Fibroblast of skin of left biceps (primary cell): ENCODE measurements at places on chromosomes 7 and 10.

DNA sequence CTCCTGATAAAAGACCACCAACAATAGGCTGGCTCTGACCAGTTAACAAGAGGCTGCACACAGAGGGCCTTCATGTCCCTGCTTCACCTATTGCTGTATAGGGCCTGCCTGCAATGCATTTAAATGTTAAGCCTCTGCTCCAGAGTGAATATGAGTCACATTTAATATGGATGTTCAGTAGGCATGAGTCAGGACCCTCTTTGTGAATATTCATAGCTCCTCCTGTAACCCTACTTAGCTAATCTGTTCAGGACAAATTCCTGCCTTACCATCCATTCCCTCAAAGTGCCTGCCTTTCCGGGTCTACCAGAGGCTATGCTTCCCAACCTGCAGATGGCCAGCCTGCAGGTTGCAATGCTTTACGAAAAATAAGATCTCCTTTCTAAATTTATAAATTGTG is 32.5 kb downstream of the ARHGAP22 start:
- DNase-seq: no peak

DNA sequence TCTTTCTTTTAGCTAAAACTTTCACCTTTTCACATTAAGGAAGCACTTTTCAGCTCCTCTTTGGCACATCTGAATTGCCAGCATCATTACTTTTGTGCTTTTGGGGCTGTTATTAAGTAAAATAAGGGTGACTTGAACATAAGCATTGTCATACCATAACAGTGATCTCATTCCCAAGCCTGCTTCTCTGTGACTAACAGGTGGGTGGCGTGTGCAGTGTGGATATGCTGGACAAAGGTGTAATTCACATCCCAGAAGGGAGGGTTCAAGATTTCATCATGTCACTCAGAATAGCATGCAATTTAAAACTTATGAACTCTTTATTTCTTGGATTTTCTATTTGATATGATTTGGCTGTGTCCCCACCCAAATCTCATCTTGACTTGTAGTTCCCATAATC is 517.4 kb upstream of the MKI67 start:
- no peak for DNase-seq

DNA sequence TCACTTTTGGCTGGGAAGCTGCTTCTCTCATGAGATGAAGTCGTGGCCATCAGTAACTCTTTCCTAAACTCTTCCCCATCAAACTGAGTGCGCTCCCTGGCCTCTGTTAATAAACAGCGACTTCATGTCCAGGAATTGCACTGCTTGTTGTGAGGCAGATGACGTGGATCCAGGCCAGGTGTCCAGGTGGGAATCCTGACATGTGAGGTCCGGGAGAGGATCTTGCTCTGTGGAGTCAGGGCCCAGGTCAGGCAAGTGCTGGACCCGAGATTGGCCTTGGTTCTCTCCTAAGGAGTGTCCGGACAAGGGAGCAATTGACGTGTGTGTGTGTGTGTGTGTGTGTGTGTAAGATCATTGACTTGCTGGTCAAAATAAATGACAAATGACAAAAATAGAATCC is 362.7 kb downstream of the GLRX3 start:
- DNase-seq: no peak

DNA sequence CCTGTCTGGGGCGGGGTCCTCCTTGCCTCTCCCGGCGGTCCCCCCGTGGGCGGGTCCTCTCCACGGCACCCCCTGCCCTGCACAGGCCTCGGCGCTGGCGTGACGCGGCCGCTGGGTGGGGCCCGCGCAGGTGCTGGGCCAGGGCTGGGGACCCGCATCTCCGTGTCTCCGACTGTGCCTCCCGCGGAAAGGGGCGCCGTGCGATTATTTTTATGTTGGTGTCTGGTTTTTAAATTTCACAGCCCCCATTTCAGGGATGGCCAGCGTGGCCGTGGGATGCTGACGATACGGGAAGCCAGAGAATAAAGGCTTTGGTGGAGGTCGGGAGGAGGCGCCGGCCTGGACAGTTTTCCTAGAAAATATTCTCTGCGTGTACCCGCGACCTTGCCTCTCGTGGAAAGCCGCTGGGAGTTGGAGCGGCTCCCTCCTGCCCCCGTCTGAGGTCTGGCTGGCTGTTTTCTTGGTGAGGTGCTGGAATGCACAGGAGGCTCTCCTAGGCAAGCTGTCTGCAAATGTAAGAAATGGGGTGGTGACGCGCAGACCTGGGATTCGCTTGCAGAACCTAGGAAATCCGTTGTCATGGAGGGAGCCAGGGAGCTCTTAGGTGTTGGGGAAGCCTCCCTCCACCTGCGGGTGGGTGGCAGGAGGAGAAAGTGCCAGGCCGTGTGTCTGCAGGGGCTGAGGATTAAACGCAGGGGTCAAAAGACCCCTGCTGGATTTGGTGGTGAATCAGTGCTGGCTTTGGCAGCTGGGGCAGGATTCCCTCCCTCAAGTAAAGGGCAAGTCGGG is 28.7 kb upstream of the JAKMIP3 start:
- no peak for DNase-seq

GRCh38 chr10:78217336-78217735 is 183.7 kb downstream of the RPS24 start:
- no peak for DNase-seq

GRCh38 chr7:12518920-12519681 is 51.4 kb upstream of the SCIN start:
- DNase-seq: no peak

DNA sequence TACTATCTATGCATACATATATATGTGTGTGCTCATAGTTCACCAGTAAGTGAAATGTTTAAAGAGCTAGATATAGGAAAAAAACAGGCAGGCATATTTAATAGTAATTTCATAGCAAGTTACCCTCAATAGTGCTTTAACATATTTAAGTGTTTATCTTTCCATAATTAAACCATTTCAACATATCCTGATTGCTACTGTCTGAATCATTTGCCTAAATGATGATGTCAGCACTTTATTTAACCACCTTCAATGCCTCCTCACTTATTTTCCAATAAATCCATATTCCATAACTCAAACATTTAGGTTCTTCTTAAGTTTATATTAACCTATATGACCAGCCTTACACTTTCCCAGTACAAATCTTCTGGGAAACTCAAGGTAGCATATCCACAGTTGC is 601.1 kb downstream of the ARL4A start:
- no peak for DNase-seq

DNA sequence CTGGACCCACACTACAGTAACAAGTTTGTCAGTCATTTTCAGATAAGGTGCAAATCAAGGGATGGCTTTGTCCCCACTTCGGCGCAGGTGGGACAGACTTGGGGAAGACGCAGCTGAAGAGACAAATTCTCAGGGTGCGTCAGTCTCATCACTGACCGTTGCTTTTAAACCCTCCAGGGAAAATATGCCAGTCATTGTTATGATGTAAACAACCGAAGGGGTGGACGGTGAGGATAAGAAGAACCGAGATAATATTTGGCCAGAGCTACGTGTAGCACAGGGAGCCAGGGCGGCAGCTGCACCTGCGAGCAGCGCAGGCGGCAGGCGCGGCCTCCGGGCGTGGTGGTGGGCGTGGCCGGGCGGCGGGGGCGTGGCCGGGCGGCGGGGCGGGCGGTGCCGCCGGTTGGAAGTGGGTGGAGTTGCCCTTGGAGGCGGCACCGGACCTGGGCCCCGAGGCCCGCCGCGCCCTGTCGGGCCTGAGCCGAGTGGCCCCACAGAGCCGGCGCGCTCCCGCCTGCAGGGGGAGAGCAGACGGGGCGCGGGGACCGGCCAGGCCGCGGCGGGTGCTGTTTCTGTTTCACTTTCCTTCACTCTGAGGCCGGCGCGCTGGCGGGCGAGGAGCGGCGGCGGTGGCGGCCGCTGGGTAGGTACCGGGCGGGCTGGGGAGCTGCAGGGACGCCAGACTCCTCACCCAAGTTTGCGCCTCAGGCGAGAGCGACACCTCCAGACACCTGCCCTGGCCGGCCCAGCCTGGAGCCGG is at the start of gene PCGF5:
Gene PCGF5 (plus strand): TSS at position 470 of the 760 bp plus-strand sequence. CDS start 2,209 bp downstream, outside the sequence.
- peak; percentile 58 for DNase-seq

DNA sequence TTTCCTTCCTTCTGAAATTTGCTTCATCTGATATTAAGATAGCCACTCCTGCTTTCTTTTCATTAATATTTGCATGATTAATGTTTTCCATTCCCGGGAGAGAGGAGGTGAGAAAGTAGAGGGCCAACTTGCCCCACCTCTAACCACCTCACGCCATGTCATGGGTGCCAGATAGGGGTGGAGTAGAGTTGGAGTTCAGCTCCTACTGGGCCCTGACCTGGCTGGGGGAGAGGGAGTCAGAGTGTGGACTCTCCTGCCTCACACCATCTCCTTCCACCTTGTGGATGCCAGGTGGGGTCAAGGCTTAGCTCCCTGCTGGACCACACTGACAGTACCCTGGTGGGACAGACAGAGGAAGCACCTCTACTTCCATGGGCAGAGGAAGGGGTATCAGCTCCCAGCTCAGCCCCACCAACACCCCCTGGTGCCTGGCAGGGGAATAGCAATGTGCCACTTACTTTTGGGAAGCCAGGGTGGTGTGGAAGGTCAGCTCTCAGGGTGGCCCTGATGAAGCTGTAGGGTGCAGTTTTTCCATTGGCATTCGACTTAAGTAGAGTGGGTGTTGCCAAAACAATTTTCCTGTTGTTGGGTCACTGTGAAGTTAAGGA is 28.0 kb downstream of the CHST12 start:
- no peak for DNase-seq

GRCh38 chr7:5283421-5284303 is 919 bp downstream of the SLC29A4 start:
- no peak for DNase-seq

DNA sequence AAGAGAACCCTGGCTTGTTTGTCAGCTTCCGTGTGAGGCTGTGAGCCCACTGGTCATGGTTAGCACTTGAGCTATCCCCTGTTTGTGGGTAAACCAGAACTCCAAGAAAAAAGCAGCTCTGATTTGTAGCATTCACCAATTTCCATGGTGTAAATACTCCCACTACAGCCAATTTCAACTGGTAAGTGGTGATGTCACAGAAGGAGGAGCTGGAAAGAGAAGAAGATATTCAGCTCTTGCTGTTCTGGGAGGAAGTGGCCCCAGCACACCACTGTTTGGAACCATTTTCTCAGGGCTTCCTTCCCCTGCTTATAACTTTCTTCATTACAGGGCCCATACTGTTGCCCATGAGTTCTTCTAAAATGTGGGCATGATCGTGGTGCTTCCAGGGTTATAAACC is 500.1 kb upstream of the ZMIZ1 start:
- no peak for DNase-seq

DNA sequence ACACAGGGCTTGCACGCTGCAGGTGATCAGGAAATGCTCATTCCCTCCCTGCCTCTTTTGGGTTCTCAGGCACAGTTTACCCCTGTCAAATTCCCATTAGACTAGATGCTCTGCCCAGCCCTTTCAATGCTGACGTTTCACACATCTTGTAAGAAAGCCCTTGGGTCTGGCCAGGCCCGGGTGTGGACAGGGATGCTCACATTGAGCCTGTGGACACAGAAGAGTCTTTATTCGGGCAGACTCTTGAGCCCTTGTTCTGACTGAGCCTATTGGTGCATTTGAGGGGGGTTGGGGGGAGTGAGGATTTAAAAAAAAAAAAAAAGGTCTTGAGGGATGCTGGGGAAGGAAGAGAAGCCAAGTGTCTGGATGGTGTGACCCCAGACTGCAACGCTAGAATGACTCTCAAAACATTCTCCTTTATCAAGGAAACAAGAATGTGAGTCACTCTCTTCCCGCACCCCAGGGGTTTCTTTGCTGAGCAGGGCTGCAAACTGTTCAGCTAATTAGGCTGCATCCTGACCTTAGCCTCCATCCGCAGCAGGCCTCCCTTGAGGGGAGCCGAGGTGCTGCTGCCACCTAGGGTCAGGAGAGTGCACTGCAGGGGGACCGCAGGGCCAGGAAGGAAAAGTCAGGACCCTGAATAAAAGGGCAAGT is 53.6 kb upstream of the TMEM72 start:
- DNase-seq: peak; percentile 66

DNA sequence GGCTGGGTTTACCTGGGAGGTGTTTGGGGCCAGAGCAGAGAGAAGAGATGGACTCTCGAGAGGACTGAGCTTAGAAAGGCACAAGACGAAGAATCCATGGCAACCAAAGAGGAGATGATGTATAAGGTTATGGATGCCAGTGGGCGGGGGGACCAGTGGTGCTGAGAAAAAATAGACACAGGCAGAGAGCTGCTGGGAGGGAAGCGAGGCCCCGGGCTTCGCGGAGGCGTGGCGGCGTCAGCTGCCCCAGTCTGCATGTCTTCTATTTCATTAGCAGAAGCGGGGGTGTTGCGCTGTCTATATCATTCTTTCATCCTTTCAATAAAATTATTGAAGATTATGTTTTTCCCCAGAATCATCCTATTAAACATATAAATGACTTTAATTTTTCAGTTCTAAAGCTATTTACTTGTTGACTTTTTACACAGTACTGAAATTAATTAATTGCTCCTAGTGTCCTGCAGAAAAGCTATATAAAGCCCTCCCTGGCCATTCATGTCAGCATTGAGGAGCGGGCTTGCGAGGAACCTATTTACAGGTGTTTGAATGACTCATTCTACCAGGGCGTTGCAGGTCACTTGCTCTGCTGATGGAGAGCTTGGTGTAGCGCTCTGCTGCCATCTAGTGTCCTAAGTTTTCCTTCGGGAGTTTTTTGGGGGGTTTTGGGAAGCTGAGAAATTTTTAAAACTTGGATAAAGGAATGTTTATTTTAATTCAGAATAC is 42.9 kb upstream of the BHLHA15 start:
- peak; percentile 2 for DNase-seq

DNA sequence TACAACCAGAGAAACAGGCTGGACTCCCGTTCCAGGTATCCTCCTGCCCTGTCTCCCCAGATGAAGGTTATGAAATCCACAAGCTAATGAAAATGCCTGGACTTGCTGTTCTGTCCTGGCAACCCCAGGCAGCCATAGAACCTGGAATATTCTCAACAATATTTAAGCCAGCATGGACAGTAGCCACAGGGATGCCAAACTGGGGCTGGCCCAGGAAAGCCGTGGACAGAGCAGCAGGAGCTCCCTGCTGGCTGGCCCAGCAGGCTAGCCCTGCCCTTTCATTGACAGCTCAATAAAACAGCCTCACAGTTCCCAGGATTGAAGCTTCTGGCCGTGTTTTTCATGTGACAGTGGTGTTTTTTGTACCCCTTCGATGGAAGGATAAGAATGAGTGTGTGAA is 230.6 kb downstream of the BMPER start:
- no peak for DNase-seq

GRCh38 chr10:131086511-131086910 is 225.0 kb downstream of the TCERG1L start:
- no peak for DNase-seq

DNA sequence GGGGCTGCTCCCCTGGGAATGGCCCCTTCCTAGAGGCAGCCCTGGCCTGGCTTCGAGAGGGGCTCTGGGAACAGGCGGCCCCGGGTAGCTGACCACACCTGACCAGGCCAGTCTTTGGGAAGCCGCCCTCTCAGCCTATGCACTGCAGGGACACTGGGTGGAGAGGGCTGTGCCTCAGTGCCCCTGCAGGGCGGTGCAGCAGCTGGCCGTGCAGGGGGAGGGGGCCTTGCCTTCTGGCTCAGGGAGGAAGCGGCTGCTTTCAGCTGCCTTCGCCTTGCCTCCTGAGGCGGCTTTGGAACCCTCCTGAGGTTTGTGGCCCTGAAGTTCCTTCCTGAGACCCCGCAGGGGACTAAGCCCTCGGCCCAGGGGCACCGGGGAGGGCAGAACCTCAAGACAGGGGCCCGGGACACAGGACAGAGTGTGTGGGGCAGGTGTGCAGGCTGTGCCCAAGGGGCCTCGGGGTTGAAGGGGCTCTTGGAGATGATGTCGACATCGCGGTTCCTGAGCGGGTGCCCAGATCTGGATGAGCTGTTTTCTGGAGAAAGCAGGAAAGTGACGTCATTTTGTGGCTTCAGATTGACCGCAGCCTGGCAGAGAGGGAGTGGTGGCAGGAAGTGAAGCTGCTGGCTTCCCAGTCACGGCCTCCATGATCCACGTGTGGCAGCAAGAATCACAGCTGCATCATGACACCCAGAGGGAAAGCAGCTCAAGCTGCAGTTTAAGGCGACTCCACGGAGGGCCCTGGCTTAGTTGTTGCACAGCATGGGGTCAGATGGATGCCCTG is 17.7 kb downstream of the ADAM8 start:
- peak; percentile 92 for DNase-seq
